Stimulated activated CD4-positive, alpha-beta T cell treated with anti-CD3 and anti-CD28 coated beads, Interleukin-1b, Interleukin-23, amount 100 ng/mL, for 1 hour (primary cell): ENCODE measurements at places on chromosomes 1 and 21.

- no peak for DNase-seq
These were observed 11.4 kb downstream of the TIE1 start for GRCh38 chr1:43312212-43312623.

- no peak for DNase-seq
These were observed 40.1 kb downstream of the TRAPPC10 start for GRCh38 chr21:44052071-44052829.

DNA sequence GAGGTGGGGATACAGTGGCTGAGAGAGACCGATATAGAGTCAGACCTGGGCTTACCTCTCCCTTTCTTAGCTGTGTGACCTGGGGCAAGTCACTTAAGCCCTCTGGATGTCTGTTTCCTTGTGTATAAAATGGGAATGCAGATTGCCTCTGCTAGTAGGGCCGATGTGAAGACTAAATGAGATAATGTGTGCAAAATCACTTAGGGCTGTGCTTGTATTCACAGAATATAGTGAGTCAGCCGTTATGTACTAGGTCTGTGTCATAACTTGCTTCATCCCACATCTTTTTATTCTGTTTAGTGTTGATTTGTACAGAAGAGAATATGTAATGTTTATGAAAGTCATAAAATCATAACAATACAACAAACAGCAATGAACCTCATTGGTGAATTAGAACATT lies 56.0 kb downstream of the PTPRU start:
- no peak for DNase-seq

DNA sequence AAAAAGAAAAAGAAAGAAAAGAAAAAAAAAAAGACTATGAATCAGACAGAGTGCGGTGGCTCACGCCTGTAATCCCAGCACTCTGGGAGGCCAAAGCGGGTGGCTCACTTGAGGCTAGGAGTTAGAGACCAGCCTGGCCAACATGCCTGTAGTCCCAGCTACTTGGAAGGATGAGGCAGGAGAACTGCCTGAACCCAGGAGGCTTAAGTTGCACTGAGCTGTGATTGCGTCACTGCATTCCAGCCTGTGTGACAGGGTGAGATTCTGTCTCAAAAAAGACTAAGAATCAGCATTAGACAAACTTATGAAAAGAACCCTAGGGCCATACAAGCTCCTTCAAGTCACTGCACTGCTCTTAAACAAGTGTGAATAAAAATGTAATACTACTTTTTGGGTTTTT lies 16.9 kb downstream of the PSMB4 start:
- no peak for DNase-seq

- DNase-seq, result no peak
These were observed 62.8 kb upstream of the UBE2U start for GRCh38 chr1:64140596-64140995.

GRCh38 chr21:25563361-25564116 lies 43.7 kb downstream of the MRPL39 start:
- no peak for DNase-seq

DNA sequence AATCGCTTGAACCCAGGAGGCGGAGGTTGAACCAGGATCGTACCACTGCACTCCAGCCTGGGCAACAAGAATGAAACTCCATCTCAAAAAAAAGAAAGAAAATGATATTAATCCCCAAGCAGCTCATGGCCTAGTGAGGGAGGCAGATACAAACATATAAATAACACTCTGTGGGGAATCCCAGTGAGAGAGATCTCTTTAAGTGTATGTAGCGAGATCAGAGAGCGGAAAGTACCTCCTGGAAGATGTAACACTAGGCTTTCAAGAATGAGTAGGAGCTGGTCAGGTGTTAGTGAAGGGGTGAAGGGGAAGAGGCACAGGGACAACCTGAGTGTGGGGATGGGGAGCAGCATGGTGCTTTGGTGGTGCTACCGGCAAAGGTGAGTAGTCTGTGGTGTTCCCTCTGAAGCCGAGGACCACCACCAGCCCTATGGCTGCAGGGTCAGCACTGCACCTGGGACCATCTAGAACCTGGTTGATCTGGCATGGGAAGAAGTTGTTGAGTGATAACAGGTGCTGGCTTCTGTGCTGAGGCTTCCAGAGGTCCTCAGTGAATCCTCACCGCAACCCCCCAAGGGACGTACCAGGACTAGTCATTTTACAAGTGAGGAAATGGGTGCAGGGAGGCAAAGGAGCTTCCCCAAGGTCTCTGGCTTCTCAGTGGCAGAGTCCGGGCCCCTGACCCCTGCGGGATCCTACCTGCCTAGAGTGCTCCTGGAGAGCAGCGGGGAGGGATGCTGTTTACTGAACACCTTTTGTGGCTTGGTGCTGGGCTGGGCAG lies 367.6 kb upstream of the VAMP3 start:
- no peak for DNase-seq

- no peak for DNase-seq
These were observed 67.1 kb upstream of the FAM78B start for GRCh38 chr1:166233750-166234366.

GRCh38 chr1:57218487-57219079 lies 205.3 kb downstream of the DAB1 start:
- DNase-seq, result no peak

- DNase-seq, result no peak
These were observed 318.8 kb downstream of the PCP4 start for GRCh38 chr21:40186045-40186444.

DNA sequence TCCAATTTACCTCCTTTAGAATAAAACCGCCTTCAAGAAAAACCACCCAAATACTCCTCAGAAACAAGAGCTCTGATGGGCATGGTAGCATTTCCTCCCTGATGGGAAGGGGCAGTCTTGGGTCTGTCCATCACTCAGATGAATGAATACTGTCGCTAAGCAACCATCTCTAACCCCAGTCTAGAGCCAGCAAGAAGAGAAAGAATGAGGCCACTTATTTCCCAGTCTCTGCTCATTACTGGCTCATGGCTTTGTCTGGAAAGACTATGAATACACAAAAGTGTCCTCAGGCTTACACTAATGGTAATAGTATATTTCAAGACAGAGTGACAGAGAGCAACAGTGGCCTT lies 51.0 kb upstream of the F3 start:
- no peak for DNase-seq

DNA sequence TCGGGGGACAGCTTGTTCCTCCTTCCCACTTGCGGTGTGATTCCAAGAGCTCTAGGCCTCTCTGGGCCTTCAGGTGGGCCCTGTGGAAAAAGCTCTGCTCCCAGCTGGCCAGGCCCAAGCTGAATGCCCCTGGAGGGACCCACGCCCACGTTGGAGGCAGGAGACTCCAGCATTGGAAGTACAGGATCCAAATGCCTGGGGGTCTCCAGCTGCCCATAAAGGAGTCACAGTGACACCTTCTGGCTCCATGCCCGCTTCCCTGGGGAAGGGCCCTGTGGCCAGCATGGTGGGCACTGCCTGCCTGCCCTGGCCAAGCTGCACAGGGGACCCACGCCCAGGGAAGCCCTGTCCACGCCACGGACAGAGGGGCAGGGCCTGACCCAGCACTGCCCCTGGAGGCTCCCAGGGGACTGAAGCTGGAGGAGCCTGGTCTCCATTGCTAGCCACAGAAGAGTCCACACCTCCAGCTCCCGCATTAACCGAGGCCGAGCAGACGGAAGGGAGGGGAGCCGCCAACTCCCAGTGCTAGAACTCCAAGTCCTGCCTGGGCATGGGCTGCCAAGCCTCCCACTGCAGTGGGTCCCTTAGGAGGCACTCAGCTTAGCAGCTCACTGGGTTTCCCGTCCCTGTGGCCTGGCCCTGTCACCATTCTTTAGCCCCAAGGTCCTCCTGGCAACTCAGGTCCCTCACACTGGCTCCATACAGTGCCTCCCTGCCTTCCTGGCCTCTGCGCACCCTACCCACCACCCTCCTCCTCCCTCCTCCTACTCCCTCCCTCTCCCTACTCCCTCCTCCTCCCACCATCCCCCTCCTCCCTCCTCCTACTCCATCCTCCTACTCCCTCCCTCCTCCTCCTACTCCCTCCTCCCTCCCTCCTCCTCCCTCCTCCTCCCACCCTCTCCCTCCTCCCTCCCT lies 41.9 kb downstream of the WNT9A start:
- no peak for DNase-seq

GRCh38 chr1:95118067-95118499 lies 928 bp downstream of the TLCD4 start:
- DNase-seq, result no peak

DNA sequence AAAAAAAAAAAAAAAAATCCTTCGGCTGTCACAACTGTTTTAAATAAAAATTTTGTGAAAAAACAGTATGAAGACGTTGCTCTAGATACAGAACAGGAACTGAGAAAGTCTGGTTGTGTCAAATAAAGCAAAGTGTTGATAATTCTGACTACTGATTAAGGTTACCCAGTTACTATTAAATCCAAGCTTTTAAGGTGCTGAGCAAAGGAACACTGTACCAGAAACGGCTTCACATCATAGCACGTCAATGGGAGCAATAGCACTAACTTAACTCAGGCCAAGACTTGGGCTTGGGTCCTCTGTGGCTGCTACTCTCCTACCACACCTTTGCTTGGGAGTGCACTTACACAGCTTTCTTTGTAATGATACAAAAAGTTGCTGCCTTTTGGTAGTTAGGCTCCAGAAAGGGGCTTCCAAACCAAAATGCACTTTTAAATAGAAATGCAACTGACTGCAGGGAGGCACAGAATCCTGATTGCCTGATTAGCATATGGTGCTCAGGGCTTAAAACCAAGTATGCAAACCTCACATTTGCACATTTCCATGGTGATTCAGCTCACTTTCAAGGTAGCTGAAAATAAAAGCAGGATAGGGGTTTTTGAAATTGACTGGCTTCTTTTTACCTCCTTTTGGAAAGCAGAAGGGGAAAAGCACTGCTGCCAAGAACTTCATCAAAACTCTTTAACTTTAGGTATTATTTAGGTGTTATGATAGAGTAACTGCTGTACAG lies 6.3 kb downstream of the MCL1 start:
- no peak for DNase-seq

GRCh38 chr21:41573902-41574690 lies 66.1 kb upstream of the TMPRSS2 start:
- DNase-seq, result no peak

DNA sequence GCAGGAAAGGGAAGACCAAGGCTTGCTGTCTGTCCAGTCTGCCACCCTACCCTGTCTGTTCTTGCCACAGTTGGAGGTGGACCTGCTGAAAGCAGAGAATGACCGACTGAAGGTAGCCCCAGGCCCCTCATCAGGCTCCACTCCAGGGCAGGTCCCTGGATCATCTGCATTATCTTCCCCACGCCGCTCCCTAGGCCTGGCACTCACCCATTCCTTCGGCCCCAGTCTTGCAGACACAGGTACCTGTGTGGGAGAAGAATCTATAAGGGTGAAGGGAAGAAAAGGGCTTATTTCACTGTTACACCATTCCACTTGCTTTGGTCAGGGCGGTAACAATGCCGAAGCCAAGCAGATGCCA lies 20.3 kb upstream of the IPO9 start:
- no peak for DNase-seq

DNA sequence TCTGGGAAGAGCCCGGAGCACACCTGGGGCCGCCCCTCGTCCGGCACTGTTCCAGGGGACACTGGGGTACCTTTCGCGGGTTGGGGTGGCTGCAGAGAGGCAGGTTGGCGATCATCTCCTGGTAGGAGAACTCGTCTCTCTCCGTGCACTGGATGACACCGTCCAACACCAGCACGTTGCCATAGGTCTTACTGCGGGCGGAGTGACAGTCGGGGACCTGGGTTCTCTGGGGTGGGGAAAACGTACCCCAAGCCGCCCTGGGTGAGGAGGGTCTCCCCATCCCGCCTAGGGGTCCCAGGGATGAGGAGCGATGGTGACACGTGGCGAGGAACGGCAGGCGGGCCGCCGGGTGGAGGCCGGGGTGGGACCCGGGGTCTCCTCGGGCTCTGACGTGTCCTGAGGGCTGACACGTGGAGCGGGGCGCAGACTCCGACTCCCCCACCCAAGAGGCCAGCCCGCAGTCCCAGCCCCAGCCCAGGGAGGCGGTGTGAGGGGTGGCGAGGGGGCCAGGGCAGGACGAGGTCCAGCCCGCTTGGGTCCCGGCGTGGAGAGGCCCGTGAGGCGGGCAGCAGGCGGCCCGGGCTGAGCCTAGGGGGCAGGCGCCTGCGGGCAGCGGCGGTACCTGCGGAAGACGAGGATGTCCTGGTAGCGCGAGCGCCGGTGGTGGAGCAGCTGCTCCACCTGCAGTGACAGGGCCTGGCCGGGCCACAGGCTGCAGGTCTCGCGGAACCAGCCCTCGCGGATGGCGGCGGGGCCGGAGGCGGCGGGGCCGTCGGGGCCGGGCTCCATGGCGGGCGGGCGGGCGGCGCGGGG lies 457 bp downstream of the SRM start:
- DNase-seq, result no peak

DNA sequence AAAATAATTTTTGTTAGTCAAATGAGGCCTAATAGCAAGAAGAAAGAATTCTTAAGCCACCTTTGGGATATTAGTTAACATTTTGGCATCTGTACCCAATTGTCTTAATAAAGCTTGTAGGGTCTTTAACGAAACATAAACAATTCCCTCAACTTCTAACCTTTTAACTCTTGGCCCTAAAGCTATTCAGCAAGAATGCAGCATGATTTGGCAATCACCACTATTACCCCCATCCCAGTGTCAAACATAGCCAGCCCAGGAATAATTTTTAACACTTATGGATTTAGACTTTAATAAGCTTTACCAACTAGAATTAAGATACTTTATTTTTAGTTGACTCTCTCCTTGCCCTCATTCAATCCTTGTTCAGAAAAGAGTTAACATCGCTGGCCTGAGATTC lies 2.5 kb upstream of the SLC16A4 start:
- DNase-seq, result no peak

- no peak for DNase-seq
These were observed 110.1 kb upstream of the ZNHIT6 start for GRCh38 chr1:85818371-85818770.

DNA sequence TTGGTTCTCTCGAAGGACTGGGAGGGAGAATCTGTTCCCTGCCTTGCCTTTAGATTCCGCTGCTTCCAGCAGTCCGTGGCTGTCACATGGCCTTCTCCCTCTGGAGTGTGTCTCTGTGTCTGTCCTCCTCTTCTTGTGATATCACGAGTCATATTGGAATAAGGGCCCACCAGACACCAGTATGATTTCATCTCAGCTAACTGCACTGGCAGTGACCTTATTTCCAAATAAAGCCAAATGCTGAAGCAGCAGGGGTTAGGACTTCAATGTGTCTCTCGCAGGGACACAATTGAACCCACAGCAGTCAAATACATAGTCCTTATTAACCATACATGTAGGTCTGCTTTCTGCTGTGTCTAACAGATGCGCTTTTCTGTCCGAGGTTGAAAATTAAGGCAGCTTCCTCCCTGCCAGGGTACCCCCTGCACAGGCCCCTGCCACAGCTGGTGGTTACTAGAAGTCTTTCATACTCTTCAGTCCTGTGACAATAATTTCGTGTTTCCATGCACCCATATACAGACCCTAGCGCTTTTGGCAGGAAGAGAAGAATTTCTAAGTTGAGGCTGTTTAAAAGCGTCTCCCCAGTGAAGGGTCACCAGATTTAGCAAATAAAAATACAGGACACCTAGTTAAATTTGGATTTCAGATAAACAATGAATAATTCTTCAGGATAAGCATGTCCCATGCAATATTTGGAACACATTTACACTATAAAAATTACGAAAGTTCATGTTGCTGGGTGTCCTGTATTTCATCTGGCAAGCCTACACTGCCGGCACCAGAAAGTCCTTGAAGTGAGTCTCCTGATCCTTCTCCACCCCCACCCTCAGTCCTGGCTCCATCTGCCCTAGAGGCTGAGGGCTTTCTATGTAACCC lies 182.1 kb downstream of the ETS2 start:
- no peak for DNase-seq

- peak; percentile 18 for DNase-seq
These were observed 55.0 kb upstream of the PAX7 start for GRCh38 chr1:18575620-18576019.
